Progenitor cell of endocrine pancreas (in vitro differentiated cells): ENCODE measurements at places on chromosomes 7 and 10.

DNA sequence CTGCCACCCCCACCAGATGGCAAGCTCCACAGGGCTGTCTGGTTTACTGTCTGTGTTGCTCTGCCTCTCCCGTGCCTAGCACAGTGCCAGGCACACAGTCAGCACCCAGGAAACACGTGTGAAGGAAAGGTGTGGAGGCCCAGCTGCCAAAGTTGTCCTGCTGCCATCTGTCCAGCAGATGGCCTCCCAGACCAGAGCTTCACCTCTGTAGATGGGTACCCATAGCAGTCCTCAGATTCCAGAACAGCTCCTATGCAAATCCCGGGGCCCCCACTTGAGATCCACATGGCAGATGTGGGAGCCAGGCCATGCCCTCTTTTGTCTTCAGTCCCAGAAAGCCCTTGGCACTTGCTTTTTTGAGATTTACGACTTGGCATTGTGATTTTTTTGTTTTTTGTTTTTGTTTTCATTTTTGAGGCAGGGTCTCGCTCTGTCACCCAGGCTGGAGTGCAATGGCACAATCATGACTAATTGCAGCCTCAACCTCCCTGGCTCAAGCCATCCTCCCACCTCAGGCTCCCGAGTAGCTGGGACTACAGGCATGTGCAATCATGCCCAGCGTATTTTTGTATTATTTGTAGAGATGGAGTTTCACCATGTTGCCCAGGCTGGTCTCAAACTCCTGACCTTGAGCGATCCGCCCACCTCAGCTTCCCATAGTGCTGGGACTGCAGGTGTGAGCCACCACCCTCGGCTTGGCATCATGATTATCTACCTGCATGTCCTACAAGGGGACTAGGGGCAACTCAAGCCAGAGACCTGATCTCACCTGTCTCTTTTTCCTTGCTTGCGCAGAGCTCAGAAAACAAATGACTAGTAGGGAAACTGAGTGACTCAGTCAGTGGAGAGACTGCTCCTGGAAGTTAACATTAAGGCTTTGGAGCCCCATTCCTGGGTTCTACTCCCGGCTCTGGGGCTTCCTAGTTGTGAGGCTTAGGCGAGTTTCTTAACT, 16.9 kb upstream of the PALD1 start:
- no peak for DNase-seq

- DNase-seq = no peak
Measured at GRCh38 chr10:83492004-83492403, 647.3 kb upstream of the GHITM start.

- DNase-seq = no peak
Measured at GRCh38 chr10:123560301-123561140, 105.6 kb upstream of the GPR26 start.

DNA sequence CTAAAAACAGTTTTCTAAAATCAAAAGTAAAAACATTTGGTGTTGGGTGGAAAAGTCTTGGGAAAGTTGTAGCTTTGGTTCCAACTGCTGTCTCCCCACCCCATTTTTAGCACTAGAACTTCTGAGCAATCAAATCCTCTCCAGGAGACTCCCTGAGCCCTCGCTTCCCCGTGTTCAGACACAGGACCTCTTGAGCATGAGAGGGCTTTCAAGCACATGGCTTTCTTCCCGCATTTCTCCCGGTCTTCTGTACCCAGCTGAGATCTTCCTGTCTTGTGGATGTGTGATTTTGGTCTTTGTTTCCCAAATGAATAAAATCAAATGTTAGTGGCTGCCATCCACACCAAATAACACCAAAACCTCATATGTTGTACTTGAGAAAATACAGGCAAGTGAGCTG, 5.0 kb downstream of the CXCL12 start:
- DNase-seq = no peak

- no peak for DNase-seq
Measured at GRCh38 chr10:78980354-78980753, 88.4 kb upstream of the ZMIZ1 start.

DNA sequence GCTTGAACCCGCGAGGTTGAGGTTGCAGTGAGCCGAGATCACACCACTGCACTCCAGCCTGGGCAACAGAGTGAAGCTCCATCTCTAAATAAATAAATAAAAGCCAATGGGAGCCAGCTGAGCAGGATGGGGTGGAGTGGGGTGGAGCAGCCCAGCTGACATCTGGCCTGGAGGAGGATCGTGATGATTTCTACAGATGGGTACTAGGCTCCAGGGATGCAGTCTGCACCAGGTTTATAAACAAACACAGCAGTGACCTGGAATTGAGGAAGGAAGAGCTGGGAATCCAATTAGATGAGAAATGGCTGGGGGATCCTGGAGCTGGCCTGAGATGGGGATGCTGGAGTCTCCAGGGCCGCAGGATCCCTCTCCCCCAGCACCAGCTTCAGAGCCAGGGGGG, 7.3 kb upstream of the GRIFIN start:
- DNase-seq = no peak

DNA sequence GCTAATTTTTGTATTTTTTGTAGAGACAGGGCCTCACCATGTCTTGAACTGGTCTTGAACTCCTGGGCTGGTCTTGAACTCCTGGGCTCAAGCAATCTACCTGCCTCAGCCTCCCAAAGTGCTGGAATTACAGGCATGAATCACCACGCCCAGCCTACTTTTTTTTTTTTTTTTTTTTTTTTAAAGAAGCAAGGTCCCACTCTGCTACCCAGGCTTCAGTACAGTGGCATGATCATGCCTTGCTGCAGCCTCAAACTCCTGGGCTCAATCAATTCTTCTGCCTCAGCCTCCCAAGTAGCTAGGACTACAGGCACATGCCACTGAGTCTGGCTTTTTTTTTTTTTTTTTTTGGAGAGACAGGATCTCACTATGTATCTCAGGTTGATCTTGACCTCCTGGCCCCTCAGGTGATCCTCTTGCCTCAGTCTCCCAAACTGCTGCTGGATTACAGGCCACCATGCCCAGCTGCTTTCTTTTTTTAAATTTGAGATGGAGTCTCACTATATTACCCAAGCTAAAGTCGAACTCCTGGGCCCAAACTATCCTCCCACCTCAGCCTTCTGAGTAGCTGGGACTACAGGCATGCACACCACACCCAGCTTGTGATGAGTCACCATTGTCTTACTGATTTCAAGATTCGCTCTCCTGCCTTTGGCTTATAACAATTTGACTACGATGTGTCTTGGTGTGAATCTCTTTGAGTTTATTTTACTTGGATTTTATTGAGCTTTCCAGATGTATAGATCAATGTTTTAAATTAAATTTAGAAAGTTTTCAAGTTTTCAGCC, 9.0 kb downstream of the RPEL1 start:
- no peak for DNase-seq

DNA sequence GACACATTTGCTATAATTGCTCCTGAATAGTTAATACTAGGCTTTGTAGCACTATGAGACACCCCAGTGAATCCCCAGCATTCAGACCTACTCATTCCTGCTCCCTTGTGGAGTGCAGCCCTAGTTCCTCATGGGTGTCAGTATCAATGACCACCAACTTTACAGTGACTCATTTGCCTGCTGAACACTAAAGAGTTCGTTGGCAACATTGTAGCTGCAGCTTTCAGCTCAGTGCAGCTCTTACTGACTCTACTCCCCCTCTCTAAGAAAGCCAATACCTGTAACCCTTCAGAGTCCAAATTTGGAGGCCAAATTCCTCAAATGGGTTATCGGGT, 127.1 kb upstream of the MTPN start:
- no peak for DNase-seq

DNA sequence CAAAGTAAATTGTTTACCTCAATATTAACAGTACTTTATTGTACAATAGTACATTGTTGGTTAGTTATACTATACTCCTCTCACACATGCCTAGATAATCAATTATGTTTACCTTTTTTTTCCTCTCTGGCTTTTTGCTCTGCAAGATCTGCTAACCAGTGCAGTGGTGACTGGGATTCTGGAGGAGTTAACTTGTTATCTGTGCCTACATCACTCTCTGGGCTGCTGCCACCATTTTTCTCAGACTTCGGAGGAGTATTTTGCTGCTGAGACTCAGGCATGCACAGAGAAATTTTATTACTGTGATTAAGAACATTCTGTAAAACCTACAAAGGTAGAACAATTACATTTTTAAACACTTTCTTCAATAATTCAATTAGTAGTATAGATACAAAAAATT, 59.7 kb downstream of the NRBF2 start:
- DNase-seq = no peak

- no peak for DNase-seq
Measured at GRCh38 chr7:98085674-98086073, 21.0 kb upstream of the LMTK2 start.

DNA sequence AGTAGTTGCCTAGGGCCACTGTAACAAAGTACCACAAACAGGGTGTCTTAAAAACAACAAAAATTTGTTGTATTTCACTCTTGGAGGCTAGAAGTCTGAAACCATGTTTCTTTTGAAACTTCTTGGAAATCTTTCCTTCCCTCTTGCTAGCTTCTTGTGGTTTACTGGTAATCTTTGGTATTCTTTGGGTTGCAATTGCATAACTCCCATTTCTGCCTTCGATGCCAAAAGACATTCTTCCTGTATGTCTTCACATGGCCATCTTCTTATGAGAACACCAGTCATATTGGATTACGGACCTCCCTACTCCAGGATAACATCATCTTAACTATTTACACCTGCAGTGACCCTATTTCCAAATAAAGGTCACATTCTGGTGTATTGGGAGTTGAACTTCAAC, 357.4 kb downstream of the PPP1R3A start:
- no peak for DNase-seq

DNA sequence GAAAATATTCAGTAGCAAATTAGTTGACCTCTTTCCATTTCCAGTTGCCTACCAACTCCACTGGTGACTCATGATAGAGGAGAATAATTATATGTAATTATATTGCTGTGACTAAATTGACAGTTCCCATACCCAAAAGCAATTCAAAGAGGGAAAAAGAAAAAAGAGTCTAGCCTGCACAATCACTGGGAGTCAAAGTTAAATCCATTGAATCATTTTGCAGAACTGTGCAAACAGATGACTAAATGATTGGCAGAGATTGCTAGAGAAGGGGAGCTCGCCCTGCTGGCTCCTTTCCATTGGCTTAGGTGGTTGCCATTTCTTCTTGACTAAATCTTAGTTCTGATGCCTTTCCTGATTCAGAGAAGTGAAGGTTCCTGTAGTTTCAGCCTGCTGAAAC, 1228.6 kb upstream of the SORCS1 start:
- no peak for DNase-seq

DNA sequence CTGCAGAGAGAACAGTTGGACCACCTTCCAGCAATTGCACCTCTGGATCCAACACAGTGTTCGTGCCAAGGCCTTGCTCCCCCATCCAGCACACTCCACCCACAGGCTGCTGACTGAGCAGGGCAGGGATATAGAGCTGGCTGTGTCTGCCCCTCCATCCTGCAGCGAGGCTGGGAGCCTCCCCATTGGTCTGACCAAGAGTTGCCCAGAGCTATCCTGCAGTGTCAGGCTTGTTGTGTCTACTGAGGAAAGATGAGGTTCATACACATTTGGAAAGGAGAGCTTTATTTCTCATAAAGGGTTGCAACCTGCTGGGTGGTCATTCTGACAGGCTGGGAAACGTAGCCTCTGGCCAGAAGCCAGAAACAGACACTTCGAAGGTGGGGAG, 27.1 kb downstream of the PRF1 start:
- DNase-seq = no peak

- DNase-seq = no peak
Measured at GRCh38 chr10:95249467-95249866, 41.3 kb downstream of the PDLIM1 start.

- DNase-seq = no peak
Measured at GRCh38 chr7:112485766-112486165, 5.0 kb downstream of the LSMEM1 start.

DNA sequence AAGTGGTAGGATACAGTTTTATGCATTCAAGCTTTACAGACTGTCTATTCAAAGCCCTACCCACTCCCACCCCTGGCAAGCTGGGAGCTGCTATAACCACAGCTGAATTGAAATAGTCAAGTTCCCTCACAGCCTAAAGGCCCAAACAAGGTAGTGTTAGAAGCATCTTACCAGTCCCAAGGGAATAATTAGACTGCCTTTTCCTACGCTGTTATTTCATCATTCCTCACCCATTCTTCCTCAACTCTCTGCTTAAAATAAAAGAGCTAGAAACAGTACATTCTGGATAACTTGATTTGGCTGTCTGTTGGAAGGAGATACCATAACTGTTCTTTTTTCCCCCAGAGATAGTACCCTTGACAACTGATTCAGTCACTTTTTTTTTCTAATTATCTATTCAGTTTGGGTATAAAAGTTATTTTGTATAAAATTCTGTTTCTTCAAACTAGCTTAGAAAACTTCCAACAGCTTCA, 54.0 kb downstream of the RAPGEF5 start:
- DNase-seq = no peak

DNA sequence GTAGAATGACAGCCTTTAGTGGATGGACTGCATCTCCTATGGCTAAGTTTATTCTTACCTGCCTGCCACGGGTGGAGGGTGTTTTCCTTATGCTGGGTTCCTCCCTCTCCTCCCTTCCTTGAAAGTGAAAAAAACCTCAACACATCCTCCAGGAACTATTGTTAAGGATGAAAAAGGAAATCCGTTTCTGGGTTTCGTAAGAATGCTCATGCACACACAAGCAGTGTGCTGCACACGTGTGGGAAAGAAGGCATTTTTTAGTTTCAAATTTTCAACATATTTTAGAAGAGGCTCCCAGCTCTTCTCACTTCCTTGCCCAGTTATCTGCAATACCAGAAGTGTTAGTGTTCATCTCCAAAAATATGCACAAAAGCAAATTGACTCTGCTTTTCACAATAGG, 90.6 kb downstream of the FAM171A1 start:
- no peak for DNase-seq
